ENCODE measurements at places on chromosomes 6 and 20.

- DNase-seq, result no peak
Observed at GRCh38 chr20:37336369-37337207, 9.4 kb upstream of the SRC start.

GRCh38 chr20:3813848-3814581 lies 6.3 kb upstream of the AP5S1 start:
- no peak for DNase-seq

- no peak for DNase-seq
Observed at GRCh38 chr6:24798740-24799540, at the start of gene ARMH2. TSS of gene ARMH2 (minus strand) at chr6:24798917. CDS start at chr6:24798857, 60 bp downstream.

GRCh38 chr6:154164397-154164796 lies 125.4 kb downstream of the OPRM1 start:
- no peak for DNase-seq

DNA sequence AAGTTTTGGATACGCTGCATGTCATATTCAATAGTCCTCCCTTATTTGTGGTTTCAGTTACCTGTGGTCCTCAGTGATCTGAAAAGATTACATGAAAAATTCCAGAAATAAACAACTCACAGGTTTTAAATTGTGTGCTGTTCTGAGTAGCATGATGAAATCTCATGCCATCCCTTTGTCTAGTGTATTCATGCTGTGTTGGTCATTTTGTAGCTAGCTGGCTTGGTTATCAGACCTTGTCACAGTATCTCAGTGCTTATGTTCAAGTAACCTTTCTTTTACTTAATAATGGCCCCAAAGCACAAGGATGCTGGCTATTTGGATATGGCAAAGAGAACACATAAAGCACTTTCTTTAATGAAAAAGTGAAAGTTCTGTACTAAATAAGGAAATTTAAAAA lies 78.3 kb downstream of the FUT9 start:
- no peak for DNase-seq

DNA sequence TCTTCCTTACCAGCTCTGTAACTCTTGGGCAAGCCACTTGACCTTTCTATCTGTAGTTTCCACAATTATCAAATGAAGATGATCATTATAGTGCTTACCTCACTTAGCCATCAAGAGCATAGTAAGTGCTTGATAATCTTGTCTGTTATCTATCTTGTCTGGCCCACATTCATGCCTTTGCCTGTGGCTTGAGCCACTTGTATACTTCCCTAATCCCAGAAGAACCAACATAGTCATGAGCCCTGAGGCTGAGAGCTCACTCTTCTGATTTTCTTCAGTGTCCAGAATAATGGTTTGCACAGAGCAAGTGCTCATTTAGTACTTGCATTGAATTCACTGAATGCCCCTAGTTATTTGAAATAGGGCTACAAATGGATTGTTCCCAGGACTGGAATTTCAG lies 108.2 kb downstream of the SASH1 start:
- DNase-seq, result no peak

DNA sequence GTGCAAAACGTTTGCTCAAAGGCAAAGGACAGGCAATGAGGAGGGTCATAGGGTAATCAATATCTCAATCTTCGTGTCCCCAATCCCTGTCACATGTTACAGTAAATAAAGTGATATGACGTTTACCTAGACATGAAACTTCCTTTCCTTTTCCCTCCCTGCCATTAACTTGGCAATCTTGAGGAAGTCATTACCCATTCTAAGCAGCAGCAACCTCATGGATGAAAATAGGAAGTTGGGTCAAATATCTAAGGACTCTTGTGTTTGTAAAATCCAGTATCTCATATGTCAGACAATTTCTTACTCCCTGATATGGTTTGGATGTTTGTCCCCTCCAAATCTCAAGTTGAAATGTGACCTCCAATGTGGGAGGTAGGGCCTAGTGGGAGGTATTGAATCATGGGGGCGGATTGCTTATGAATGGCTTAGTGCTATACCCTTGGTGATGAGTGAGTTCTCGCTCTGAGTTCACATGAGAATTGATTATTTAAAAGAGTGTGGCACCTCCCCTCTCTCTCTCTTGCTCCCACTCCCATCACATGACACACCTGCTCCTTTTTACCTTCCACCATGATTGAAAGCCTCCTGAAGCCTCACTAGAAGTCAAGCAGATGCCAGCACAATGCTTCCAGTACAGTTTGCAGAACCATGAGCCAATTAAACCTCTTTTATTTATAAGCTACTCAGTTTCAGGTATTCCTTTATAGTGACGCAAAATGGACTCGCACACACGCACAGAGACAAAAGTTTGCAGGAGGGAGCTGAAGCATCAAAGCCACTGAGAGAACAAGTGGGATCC lies 545.9 kb upstream of the JARID2 start:
- DNase-seq, result no peak

DNA sequence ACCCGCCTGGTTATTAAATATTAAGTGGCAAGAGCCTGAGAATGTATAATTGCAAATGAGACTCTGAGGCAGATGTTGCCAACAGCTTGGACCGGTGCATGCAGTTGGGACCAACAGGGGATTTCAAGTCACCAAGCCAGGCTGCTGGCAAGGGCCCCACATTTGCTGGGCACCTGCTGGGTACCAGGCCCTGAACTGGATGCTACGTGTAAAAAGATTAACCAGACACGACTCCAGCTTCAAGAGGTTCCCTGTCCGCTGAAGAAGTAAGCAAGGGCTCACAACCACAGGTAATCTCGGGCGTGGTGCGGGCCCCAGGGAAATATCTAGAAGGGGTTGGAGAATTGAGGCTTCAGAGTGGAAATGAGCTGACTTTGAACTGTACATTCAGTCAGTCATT lies 13.2 kb upstream of the SIRPA start:
- DNase-seq, result no peak

DNA sequence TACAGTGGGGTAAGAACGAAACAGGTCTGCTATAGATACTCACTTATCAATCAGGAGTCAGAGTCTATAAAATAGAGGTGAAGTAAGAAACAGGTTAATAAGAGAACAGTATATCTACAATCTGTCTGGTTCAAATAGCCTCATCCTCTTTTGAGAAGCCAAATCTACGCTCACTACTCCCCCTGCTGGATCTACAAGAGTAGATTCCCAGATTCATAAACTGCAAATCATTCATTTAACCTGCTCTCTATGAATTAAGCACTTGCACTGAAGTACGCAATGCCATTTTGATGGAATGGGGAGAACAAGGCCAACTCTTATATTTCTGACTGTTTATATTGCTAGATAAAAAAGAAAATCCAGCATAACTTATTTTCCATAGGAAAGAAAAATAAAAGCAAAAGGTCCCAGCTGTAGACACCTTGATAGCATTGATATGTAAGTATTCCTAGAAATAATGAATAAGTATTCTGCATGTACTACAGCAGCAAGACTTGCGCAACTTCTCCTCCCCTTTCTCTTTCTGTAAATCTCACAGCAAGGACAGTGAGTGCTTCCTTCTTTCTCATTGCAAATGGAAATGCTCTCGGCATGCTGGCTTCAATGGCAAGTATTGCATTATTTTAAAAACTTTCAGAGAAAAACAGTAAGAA lies 92.3 kb downstream of the RFX6 start:
- no peak for DNase-seq

DNA sequence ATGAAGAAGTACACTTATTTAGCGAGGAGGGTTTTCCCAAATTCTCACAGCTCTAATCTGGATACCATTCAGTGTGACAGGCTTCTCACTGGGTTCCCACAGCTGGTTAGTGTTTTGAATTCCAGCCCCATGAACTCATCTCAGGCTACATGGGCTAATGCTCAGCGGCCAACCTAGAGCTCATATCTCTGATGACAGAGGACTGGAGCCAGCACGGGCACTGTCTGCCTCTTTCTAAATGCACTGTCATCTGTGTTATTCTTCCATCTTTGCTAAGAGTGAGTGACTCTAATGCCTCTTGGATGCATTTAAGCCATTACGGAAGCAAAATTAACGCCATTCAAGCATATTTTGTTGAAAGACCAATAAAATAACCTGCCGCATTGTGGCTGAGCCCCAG lies 308.9 kb upstream of the JAG1 start:
- no peak for DNase-seq

GRCh38 chr6:164331026-164331425 lies 916.5 kb downstream of the QKI start:
- DNase-seq, result no peak

DNA sequence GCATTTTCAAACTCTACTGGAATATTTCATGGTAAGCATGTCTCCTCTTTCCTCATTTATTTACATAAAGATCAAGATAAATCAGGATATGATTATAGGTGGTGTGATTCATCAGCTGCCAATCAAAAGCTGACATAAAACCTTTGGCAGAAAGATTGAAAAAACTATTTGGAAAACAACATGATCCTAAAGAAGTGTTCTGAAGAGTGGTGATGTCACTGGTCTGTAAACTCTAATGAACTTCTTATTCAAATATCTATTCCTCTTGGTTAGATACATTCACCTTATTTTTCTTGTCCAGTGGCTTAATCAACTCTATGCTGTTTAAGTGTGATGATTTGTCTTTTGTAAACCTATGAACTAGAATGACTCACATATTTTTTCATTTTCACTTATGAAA lies 535.5 kb upstream of the CITED2 start:
- DNase-seq, result no peak

- no peak for DNase-seq
Observed at GRCh38 chr6:137519629-137520176, 25.5 kb upstream of the OLIG3 start.

DNA sequence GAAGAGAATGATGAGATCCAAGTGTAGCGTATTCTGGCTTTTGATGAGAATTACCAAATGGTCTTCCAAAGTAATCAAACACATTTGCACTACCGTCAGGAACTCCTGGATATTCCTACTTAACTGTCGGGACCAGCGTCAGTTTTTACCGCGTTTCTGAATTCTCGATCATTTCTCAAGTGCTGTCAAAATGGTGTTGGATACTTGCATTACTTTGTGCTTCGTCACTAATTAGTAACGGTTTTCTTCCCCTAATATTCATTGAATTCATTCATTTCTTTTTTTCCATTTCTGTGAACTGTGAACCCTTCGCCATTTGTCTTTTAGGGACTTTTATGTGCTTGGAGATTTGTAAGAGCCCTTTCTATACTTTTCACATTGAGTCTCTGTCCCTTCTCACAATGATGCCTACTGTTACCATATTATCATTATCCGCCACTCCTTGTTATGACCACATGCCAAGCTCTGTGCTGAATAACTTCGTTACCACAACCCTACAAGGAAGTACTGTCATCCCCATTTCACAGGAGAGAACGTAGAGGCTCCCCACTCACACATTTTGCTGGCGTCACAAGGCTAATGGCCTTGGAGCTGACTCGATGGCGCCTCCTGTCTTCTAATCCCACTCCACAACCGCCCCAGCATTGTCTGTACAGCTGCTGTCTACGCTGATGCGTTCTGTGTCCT lies 74.2 kb upstream of the QKI start:
- DNase-seq, result no peak

- DNase-seq, result no peak
Observed at GRCh38 chr20:37567671-37568588, 40.3 kb upstream of the BLCAP start.

DNA sequence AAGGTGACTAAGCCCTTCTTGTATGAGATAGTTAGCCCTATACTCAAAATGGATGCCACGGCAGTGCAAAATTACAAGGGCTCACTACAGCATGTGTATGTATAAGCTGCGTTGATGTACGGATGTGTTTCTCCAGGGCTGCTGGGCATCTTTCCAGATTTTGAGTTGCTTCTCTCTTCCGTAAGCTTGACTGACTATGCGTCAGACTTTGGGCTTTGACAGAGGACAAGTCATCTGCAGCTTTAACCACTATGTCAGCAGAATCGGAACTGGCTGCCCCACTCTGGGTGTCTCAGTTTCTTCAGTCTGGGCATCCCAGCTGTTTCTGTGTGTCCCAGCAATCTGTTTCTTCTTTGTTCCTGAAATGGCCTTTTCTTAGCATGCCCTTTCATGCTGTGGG lies 241.6 kb downstream of the BTBD3 start:
- DNase-seq, result no peak
